ENCODE measurements at places on chromosomes 2 and 18.

- no peak for DNase-seq
Measured at GRCh38 chr2:74559912-74560311, 5.4 kb downstream of the DOK1 start.

- no peak for DNase-seq
Measured at GRCh38 chr2:198701481-198701880, 756.3 kb downstream of the SATB2 start.

GRCh38 chr2:79200762-79201161 is 41.2 kb upstream of the REG3A start:
- DNase-seq = no peak

DNA sequence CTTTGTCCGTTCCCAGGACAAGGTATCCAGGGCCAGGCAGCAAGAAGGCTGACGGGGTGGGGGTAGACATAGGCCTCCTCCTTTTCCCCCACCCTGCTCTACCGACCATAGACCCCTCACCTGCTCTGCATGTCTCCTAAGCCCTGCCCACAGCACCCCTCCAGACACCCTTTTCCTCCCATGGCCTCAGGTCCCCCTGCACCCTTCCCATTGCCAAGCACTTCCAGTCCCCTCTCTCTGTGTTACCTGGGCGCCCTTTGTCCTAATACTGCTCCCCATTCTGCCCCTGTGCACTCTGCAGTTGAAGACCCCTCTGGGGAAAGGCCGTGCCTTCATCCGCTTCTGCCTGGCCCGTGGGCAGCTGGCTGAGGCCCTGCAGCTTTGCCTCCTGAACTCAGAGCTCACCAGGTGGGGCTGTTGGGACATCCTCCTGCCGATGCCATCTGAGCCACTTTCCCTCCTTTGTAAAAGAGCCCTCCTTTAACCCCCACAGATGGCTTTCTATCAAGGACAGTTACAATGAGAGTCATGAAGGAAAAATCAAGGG is 3.5 kb downstream of the RUFY4 start:
- DNase-seq = no peak

- DNase-seq = no peak
Measured at GRCh38 chr18:41858761-41859555, 96.1 kb upstream of the PIK3C3 start.

GRCh38 chr2:10293603-10294002 is 9.1 kb upstream of the HPCAL1 start:
- no peak for DNase-seq

- DNase-seq = peak; percentile 21
Measured at GRCh38 chr18:54187372-54187771, 37.1 kb downstream of the MBD2 start.

- no peak for DNase-seq
Measured at GRCh38 chr2:69659349-69659748, 15.8 kb upstream of the AAK1 start.

DNA sequence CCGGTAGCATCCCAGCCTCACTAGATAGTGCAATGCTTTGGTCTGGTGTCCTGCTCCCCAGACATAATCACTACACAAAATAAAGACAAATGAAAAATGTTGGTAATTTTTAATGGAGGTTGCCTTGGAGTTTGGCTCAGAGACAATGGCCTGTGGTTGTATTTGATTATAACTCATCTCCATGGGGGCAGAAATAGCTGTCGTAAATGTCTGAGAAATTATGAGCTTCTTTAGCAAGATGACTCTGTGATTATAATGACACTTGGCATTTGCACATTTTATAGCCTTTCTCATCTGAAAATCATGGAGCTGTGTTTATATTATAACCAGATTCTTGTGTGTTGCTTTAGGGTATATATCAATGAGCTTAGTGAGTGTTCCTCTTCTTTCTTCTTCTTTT is 1779.7 kb upstream of the CELF4 start:
- no peak for DNase-seq

DNA sequence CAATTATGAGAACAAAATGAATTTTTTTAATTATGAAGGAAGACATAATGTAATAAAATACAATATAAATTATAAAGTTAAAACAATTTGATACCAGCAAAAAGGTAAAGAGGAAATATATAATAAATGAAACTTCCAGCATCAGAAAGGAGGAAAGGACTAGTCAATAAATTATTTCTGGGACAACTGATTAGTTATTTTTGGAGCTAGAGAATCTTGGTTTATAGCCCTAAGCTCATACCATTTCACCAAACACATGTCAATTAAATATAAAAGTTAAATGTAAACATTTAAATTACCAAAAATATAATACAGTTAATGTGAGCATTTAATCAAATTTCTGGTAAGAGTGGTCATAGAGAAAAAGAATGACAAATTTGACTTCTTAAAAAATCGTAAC is 12.1 kb downstream of the ACTG2 start:
- no peak for DNase-seq

- no peak for DNase-seq
Measured at GRCh38 chr2:45253151-45253550, 243.9 kb upstream of the SIX2 start.

GRCh38 chr2:6139916-6140315 is 447.7 kb downstream of the SOX11 start:
- DNase-seq = no peak

- no peak for DNase-seq
Measured at GRCh38 chr2:137118140-137118539, 352.8 kb downstream of the THSD7B start.

DNA sequence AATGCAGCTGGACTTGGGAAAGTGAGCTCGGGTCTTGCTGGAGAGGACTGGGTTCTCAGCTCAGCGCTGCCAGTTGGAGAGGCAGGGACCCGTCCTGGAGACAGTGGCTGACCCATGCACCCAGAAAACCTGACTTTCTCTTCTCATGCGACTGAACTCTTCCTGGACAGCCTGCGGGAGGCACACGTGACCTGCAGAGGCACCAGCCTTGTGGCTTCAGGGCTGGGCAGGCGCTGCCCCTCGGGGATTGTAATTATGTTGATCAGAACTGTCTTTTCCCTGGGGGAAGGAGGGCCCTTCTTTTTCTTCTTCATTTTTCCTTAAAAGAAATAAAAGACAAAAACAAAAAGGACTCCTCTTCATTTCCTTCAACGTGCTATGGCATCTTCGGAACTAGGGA is 198.1 kb downstream of the VAPA start:
- no peak for DNase-seq

GRCh38 chr2:126749537-126749936 is 93.6 kb downstream of the GYPC start:
- no peak for DNase-seq

GRCh38 chr18:50711386-50711785 is 108.4 kb downstream of the MRO start:
- DNase-seq = no peak

DNA sequence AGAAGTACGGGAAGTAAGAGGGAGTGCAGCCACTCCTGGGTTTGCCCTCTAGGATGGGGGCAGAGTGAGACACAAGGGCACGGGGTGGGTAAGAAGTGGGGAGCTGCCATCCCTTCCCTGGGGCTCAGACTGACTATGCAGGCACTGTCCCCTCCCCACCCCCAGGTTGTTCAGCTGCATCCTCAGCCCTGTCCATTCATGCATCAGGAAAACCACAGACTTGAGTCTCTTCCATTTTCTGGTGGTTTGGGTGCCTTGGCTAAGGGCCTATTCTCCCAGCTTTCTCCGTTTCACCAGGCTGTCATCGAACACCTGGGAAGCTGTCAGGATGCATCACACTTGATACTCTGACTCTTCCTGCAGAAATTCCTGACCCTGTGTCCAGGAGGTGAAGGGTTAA is 111.9 kb downstream of the TFCP2L1 start:
- DNase-seq = no peak

DNA sequence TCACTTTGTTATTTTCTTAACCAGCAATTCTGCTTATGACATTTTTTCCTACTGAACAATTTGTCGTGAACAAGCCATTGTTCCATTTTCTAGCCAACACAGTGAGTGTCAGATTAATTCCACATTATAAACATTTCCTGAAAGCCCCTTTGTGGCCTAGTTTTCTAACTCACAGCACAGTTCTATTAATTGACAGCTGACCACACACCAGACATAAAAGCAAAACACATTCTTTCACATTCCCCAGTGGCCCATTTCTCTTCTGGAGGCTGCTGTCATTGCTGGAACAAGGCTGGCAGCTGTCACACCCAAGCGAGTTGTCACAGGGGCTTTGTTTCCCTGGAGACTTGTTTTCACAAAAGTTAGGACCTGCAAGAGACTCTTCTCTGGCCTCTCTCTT is 50.7 kb downstream of the RNF152 start:
- DNase-seq = no peak

- DNase-seq = no peak
Measured at GRCh38 chr2:46643493-46643892, 164.1 kb downstream of the TMEM247 start.

DNA sequence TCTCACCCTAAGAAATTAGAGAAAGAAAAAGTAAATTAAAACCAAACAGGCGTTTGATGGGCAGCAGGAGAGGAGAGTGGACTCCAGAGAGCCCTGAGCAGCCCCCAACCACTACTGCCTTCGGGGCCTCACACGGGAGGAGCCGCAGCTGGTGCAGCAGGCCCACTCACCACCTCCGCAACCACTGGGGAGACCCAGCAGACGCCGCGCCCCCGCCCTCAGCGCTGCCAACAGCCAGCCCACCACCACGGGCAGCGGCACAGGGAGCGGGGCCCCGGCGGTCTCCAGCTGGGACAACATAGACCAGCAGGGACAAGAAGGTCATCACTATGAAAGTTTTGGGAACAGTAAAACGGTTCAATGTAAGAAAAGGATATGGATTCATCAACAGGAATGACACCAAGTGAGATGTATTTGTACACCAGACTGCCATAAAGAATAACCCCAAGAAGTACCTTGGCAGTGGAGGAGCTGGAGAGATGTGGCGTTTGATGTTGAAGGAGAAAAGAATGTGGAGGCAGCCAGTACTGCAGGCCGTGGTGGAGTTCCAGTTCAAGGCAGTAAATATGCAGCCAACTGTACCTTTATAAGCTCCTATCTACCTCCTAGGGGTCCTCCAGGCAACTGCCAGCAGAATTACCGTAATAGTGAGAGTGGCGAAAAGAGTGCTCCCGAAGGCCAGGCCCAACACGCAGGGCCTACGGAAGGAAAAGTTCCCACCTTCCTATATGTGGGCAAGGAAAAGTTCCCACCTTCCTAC is 76.5 kb downstream of the OLA1 start:
- no peak for DNase-seq

- no peak for DNase-seq
Measured at GRCh38 chr18:44885507-44885906, 204.8 kb downstream of the SETBP1 start.

DNA sequence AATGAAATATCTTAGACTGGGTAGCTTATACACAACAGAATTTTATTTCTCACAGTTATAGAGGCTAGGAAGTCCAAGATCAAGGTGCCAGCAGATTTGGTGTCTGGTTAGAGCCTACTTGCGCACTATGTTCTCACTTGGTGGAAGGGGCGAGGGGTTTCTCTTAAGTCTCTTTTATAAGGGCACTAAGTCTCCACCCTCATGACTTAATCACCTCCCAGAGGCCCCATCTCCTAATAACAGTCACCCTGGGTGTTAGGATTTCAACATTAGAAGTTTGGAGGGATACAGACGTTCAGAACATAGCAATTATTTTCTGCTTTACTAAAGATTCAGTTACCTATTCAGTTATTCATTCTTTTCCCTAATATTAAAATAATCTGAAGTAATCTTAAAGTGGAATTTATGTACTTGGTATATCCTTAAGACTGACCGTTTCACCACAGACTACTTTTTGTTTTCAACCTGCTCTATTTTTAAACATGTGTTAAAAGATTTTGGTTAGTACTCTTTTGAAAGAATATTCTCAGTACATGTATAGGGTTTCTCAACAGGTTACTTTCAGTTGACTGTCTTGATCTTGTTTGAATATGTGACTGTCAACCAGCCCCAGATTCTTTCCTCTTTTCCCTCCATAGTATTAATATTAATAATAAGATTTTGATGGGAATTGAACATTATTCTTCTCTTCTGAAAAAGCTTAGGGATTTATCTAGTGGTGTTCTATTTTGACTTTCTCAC is 130.0 kb downstream of the TAF4B start:
- no peak for DNase-seq

GRCh38 chr2:180753809-180754761 is 226.3 kb upstream of the UBE2E3 start:
- no peak for DNase-seq

GRCh38 chr2:65739927-65740326 is 307.5 kb upstream of the SPRED2 start:
- no peak for DNase-seq

DNA sequence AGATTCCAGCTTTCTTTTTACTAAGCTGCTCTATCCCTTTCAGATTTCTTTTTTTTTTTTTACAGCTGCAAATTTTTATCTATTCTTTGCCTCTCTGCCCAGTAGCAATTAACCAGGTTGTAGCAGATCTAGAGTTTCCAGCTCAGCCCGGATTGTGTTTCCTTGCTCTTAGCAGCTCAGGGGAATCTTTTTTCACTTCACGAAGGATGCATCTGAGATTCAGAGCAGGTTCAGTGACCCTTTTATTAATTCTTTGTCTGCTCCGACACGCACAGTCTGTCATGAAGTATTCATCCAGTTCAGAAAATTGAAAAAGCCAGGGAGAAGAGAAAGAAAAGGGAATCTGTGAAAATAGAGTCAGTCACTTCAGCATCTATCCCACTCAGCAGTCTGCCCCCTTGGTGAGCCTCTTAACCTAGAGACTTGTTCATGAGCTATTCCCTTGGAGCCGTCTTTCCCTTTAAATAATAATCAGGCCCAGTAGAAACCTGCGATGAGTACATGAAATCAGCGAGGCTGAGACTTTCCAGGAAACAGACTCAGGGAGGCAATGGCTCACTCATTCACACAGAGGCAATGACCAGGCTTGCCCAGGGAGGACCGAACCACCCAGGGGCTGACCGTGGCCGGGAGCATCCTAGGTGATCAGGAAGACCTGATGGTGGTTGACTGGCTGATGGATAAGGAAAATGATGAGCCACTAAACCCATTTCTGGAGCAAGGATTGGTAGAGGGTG is 103.4 kb upstream of the ITGA6 start:
- DNase-seq = no peak

- DNase-seq = no peak
Measured at GRCh38 chr2:10188729-10189305, 66.3 kb downstream of the RRM2 start.

GRCh38 chr18:75489493-75490190 is 62.1 kb upstream of the SMIM21 start:
- no peak for DNase-seq

DNA sequence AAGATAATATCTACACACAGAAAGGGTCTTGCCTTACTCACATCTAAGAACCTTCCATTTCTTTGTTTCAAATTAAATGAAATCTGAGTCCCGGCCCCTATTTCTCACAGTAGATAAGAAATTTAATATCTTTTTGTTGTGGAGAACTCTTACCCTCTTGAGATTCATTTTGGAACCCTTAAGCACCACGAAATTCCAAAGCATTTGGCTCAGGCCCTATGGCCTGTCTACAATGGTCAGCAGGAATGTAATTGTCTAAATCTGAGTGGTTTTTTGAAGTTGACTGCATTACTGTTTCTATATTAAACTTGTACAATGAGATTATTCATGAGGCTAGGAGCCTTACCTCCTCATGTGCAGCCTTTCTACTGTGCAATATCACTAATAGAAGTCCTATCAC is 723.3 kb downstream of the TSN start:
- no peak for DNase-seq

- no peak for DNase-seq
Measured at GRCh38 chr18:22436136-22436535, 18.4 kb upstream of the CTAGE1 start.

- DNase-seq = no peak
Measured at GRCh38 chr2:150733051-150733618, 245.7 kb upstream of the RND3 start.
